ENCODE measurements at places on chromosomes 5 and 9.

GRCh38 chr9:82153032-82153431, 164.5 kb downstream of the SPATA31D1 start:
- no peak for DNase-seq

DNA sequence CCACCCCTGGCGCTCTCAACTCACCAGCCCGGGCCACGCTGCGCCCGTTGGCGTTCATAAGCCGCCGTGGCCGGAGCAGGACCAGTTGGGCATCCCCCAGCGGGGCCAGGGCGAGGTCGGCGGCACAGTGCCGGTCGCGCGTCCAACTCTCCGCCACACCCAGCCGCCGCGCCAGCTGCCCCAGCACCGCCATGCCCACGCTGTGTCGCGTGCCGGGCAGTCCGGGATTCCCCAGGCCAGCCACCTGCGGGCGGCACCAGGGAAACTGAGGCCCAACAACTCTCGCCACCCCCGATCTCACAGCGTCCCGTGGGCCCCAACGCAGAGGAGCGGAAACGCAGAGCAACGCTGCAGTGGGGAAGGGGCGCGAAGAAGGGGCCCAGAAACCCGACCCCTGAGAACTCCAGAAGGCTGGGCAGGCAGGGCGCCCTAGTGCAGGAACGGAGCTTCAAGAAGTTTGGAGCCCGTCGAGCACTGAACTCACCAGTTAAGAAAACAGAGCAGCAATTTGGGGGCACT, 453 bp downstream of the PTRH1 start:
- DNase-seq: no peak

DNA sequence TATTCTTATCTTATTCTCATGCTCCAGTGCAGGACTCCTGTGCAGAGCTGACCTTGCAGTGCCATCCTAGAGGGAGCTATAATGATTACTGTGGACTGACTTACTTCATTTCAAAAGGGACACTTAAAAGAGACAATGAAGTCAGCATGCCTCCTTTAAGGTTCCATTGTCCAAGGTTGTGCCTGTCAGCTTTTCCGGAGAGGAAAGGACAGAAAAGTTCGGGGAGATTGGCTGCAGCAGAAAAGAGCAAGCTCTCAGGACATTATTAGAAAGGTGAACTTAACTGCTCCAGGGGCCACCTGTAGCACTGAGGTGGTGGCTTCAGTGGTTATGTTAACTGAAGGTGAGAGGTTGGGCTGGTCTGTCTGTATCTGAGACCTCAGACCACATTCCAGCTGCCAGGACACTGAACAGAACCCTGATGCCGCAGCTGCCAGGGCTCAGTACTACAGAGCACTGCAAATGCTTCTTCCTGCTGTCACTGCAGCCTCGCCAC, 112.9 kb downstream of the ST8SIA4 start:
- peak; percentile 7 for DNase-seq

DNA sequence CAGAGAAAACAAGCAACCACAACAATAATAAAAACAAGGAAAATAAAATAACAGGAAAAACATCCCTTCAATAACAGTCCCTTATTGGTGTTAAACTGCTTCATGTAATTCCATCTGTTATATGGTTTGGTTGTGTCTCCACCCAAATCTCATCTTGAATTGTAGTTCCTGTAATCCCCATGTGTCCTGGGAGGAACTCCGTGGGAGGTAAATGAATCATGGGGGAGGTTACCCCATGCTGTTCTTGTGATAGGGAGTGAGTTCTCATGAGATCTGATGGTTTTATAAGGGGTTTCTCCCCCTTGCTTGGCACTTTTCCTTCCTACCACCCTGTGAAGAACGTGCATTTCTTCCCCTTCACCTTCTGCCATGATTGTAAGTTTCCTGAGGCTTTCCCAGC, 369.8 kb downstream of the TMEM232 start:
- no peak for DNase-seq

GRCh38 chr9:133615186-133615585, 6.0 kb upstream of the FAM163B start:
- no peak for DNase-seq

- DNase-seq: peak; percentile 28
These were observed 23.7 kb upstream of the OTULINL start for GRCh38 chr5:14557791-14558415.

DNA sequence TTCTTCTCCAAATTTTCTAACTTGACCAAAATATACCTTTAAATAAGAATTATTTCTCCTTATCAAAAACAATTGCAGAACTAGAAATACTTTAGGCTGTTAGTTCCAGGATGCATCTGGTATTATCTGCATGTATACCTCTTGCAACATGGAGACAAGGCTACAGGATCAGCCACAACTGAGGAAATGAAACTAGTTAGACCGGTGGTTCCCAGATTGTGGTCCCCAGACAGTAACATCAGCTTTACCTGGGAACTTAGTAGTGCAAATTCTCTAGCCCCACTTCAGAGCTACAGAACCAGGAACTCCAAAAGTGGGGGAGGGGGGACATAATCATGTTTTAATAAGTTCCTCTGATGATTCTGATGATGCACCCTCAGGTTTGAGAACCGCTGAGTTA, 61.6 kb upstream of the C9orf72 start:
- DNase-seq: peak; percentile 89

GRCh38 chr5:2027790-2028189, 145.1 kb upstream of the IRX4 start:
- DNase-seq: no peak

DNA sequence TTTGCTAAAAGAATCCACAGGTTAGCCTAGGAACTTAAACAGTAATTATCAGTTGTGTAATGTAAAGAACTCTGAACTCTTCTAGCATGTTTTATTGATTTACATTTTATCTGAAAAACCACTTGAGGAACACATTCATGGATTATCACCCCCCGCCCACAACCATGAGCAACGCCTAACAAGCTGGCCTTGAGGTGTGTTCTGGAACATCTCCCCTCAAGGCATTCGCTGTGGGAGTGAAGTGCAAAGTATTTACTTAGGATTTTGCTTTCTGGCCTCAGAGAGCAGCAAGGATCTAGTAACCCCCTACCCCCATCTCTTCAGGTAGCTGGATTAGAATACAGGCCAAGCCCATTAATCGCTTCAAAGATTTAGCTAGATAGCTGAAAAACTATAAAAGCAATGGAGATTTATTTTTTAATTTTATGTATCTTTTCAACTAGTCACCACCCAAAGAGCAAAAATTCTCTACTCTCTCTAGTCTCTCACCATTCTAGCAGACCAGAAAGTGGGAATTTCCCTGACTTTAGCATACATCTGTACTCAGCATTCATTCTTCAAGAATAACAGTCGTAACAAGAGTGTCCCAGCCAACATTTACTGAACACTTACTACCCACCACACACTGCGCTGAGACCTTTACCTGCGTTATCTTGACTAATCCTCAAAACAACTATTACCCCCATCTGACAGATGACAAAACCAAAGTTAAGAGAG, 37.2 kb downstream of the DDX31 start:
- DNase-seq: no peak

- no peak for DNase-seq
These were observed 41.0 kb downstream of the KIAA1191 start for GRCh38 chr5:176320577-176320976.

DNA sequence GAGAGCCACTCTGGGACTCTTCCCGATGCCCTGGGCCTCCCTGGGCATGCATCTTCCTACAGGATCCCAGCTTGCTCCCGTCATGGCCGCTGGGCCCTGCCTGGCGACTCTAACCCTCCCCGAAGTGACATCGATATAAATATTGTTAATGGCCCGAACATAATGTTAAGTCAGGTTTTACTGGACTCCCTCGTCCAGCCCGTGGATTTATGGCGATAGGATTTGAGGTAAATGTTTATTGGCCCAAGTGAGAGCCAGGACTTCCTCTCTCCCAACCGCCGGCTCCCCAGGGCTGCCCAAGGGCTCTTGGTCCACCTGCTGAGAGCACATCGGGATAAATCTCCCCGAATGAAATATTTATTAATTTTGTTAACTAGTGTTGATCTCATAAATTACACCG, 246.3 kb downstream of the PBX3 start:
- DNase-seq: no peak

DNA sequence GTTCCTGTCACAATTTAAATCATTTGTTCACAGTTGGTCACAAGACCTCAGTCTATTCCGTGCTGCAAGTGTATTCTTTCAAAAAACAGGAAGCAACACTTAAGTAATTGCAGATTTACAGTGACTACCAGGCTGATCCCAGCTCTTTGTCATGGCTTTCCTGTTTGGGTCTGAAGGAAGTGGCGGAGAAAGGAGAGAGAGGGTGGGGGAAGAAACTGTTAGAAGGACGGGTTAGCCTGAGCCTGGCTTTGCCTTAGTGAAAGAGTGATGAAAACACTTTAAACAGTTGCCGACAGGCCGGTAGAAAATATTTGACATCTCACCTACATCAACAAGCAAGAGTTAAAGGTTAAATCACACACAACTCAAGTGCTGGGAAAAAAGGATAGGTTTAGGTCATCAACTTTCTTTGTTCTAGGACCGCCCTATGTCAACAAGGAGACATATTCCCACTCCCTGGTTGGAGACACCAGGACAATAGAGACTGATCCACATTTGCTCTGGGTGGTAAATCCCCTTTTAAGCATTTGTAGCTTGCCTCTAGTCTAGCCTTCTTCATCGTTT, 102.2 kb upstream of the DAB2 start:
- peak; percentile 83 for DNase-seq

DNA sequence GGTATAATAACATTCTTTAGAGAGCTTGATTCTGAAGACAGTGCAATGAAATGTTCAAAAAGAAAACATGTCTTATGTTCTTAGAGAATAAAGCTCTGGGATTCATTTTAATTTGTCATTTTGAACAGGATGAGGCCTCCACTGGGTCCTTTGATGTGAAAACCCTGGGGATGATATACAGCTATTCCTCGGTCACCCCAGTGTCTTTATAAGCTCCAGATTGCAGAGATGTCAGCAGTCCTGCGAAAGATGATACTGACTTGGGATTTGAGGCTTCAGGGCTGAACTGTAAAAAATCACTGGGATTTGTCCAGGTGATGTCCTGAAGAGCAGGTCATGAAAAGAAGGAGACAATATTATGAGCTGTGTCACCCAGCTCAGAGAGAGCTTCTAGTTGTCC, 529.7 kb upstream of the ZNF608 start:
- DNase-seq: no peak

GRCh38 chr9:88007291-88007650, 32.9 kb upstream of the CDK20 start:
- peak; percentile 85 for DNase-seq

GRCh38 chr9:114371973-114372917, 15.5 kb downstream of the AKNA start:
- peak; percentile 74 for DNase-seq

DNA sequence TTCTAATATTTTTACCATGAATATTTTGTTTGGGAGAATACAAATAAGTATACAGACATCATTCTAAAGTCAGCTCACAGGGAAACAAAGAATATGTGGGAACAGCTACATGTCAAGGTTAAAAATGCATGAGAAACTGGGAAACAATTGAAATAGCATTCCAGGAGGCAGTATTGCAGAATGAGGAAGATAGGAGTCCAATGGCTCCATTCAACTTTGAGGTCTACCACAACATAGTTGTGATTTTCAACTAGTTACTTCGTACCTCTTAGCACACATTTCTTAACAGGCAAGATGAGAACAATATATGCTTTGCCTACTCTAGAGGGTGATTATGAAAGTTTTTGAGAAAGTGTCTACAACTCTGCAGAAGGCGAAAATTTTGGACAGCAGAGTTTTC, 35.2 kb upstream of the CAST start:
- no peak for DNase-seq

DNA sequence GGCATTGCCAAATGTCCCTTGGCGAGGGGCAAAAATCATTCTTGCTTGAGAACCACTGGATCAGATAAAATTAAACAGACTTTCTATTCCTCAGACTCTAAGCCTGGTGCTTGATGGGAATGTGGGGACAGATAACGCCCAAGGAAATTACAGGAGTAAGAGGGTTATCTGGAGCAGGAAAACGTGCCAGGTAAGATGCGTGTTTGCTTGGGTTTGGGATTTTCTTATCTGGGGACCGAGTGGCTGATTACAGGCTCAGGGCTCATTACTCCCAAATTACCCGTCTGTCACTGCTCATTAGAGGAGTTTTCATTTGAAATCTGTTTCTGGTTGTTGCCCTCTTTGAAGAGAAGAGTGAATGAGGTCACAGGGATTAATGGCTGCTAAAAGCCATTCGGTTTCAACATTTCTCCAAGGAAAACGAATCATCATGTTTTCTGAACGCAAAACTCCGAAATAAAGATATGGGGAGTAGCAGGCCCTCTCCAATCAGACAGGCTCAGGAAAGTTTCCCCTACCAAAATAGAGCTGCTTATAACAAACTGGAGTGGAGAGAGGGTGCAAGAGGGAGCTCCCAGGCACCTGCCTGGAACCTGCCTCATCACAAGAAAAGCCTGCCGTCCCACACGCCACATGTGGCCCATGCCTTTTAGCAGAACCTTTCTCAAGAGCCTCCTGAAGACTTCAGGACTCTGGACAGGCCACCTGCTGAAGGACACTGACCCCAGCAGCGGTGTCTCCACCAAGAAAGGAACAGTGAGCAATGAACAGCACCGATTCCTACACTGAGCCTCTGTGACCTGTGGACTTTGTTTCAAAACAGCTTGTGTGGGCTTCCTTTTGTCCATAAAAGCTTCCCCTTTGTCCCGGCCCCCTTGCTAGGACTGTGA, 136.4 kb downstream of the ICE1 start:
- no peak for DNase-seq

GRCh38 chr9:15837079-15837679, 284.3 kb downstream of the CCDC171 start:
- peak; percentile 35 for DNase-seq

DNA sequence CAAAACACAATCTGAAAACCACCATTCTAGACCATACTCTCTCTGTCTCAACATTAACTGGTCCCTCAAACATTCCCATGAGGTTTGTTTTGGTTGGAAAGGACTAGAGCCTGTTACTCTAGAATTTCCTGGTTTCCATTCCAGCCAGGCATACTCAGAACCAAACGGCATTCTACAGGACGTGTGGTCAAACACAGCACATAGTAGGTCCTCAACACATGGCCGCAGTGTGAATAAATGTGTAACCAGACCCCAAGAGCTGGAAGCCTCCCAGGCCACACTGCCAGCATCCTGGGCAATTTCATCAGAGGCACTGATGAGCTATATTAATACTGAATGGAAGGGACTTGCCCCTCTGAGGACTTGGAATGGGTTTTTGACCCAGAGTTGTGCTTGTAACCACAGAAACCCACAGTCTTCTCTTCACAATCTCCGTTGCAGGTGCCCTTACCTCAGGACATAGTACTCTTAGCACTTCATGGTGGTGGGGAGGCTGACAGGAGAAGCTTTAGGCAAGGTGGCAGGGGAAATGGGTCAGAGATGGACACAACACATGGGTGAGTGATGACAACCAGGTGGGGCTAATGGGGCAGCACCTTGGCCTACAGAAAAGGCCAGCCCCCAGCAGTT, 66.0 kb downstream of the ZNF366 start:
- no peak for DNase-seq

DNA sequence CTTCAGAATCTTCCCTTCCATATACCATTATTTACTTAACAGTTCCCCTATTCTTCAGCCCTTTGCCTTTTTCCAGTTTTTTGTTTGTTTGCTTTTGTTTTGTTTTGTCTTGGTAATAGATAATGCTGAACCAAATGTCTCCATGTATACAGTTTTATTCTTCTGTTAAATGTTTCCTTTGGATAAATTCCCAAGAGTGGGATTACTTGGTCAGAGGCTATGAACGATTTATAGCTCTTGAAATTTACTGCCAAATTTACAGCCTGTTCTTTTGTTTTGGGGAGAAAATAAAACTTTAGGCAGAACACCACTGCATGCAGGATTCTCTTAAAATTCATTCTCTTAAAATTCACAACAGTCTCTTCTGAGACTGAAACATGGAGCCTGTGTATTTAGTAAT, 38.6 kb downstream of the NR4A3 start:
- DNase-seq: no peak

- DNase-seq: no peak
These were observed 8.5 kb downstream of the GGTA1 start for GRCh38 chr9:121491111-121491510.

Measured in common myeloid progenitor, CD34-positive (primary cell).